Occipital lobe (tissue), 3 donors: ENCODE measurements at places on chromosomes 5 and 9. TPM values are rescaled to one million over a fixed set of nuclear protein-coding genes. Genes with fewer than 3 reads are reported as not detected.

DNA sequence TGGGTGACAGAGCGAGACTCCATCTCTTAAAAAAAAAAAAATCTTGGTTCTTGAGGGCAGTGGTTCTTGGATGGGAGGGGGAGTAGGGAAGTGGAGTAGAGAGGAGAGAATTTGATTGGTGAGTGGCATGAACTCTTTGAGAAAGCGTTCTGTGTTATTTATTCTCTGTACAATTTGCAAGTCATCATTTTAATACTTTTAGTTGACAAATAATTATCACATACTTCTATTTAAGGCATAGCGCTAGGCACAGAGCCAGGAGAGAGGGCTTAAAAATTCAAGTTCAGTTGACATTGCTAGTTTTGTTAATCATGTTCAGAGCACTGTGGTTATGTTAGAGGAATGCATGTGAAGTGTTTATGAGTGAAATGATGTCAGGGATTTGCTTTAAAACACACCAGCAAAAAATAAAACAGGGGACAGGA is 24.6 kb downstream of the HSDL2 start:
- no peak for DNase-seq

PCDHGA8 gene
- 8.0 TPM for total RNA-seq

CAMK4 gene
- 130 TPM for total RNA-seq

GBGT1 gene
- total RNA-seq, result 8.1 TPM

RAPGEF6 gene
- total RNA-seq, result 66.1 TPM
